ENCODE measurements at places on chromosomes 5 and 9. TPM values are rescaled to one million over a fixed set of nuclear protein-coding genes. Genes with fewer than 3 reads are reported as not detected.

DNA sequence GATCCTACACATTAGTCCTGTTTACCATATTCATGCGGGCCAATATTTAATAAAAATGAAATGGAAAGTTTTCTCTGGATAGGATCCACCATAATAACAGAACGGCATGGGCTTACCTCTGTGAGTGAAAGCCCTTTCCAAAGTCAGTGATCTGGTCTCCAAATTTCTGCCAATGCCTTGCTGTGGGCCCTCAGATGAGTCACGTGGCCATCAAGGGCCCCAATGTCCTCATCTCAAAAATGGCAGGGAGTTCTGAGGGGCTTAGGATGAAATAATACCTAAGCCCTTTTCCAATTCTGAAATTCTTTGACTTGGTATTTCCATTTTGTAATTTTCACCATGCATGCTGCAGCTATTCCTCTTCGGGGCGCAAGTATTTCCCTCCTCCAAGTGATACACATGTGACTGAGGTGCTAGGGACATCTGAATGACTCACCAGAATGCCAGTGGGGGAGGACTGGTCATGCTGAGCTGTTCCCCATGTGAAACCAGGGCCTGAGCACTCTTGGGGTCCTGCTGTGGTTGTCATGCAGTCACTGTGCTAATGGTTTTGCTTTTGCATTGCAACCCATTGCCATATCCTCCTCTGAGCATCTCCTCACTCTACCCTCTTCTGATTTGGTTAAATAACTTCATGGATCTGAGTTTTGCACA, 35.0 kb downstream of the ITK start:
- DNase-seq, result peak; percentile 22

DNA sequence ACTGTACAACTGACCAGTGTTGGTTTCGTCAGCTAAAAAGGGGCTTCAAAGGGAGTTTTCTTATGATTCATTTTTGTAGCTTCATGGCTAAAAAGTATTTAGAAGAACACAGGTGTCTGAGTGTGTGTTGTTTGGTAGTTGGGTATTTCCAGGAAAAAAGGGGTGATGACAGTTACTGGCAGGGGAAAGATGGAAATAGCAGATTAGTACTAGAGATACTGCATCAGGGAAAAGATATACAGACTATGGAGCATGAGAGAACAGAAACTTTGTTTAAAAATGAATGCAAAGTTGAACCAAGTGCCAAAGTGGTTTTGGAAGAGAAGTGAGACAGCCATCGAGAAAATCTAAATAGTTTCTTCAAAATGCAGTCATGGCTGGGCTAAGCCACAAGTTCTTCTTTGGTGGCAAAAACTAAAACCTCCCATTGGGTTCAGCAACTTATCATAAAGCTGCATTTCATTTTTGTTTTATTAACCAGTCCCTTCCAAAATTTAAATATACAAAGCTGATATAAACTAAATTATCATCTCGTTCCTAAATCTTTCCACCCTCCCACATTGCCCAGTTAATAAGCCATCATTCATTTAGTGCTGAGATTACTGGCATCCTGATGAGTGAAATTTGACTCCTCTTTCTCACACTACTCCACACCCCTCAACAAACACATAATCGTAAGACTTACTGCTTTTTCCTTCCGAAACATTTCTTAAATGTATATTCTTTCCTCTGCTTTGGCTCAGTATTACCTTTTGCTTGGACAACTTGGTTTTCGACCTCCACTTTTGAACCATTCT, 33.5 kb downstream of the ELL2 start:
- no peak for DNase-seq

- no peak for DNase-seq
Measured at GRCh38 chr5:102713278-102713677, 41.8 kb upstream of the PAM start.

- no peak for DNase-seq
Measured at GRCh38 chr5:13745508-13745907, 199.0 kb downstream of the DNAH5 start.

GRCh38 chr5:99879791-99880511, 655.2 kb upstream of the FAM174A start:
- no peak for DNase-seq

GRCh38 chr5:136730426-136730825, 365.1 kb upstream of the TRPC7 start:
- no peak for DNase-seq

DNA sequence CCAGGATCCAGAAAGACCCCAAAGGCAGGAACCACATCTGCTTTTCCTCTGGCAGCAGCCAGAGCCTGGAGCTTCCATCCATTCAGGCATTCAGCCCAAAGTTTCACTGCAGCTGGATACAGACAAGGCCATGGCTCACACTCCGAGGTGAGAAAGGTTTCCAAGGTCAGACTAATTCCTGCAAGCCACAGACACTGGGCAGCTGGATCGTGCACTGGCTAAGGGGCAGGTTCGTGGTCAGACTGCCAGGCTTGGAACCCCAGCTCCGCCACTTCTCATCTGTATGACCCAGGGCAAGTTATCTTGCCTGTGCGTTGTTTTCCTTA, 36.9 kb downstream of the SPOCK1 start:
- no peak for DNase-seq

GRCh38 chr5:63401436-63402046, 560.7 kb downstream of the HTR1A start:
- DNase-seq, result peak; percentile 55

The MSX2 gene
- 0.44 TPM for total RNA-seq
